ENCODE measurements at places on chromosomes 1 and 21.

DNA sequence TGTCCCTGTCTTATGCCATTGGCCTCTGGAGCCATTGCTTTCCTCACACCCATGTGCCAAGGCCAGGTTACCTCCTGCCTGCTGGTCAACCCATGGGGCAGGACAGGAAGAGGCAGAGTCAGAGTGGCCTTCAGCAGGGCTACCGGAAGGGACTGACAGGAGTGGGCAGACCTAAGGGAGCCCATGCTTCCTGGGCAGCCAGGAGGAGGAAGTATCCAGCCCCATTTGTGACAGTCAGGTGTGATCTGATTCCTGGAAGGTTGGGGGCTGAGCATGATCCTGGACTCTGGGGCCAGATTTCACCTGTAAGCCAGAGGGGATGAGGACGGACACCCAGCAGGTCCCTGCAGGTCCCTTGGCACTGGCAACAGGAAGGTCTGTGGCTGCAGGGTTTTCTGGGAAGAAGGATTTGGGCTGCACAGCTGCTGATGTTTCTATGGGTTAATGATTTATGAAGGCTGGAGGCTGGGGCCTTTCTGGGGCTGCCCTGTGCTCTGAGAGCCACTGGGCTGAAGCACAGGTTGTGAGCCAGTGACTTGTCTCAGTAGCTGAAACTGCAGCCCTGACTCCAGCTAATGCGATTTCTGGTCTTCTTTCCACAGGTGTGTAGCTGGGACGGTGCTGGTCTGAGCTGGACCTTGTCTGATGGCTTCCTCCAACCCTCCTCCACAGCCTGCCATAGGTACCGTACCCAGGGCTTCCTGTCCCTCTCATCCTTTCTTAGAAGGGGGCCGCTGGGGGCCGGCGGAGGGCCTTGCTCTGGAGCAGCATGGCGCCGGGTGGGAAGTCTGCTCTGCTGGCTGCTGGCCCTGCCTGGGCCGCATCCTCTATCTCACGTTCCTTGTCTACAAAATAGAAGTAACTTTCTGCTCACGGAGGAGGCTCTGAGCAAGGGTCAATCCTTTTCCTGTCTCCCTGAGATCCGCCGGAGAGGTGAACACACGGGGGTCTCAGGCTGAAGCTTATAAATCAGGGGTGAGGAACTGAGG is 40.7 kb downstream of the ARHGEF10L start:
- DNase-seq = no peak

- DNase-seq = no peak
Observed at GRCh38 chr1:156465747-156466365, 34.7 kb downstream of the MEF2D start.

- no peak for DNase-seq
Observed at GRCh38 chr1:229408458-229409037, 25.3 kb downstream of the ACTA1 start.

- DNase-seq = no peak
Observed at GRCh38 chr1:43942411-43942810, 4.3 kb upstream of the IPO13 start.

GRCh38 chr1:215474940-215475339 is 92.2 kb upstream of the KCTD3 start:
- DNase-seq = no peak

Measured in SK-N-MC (cell line).